ENCODE measurements at places on chromosomes 7 and 10.

DNA sequence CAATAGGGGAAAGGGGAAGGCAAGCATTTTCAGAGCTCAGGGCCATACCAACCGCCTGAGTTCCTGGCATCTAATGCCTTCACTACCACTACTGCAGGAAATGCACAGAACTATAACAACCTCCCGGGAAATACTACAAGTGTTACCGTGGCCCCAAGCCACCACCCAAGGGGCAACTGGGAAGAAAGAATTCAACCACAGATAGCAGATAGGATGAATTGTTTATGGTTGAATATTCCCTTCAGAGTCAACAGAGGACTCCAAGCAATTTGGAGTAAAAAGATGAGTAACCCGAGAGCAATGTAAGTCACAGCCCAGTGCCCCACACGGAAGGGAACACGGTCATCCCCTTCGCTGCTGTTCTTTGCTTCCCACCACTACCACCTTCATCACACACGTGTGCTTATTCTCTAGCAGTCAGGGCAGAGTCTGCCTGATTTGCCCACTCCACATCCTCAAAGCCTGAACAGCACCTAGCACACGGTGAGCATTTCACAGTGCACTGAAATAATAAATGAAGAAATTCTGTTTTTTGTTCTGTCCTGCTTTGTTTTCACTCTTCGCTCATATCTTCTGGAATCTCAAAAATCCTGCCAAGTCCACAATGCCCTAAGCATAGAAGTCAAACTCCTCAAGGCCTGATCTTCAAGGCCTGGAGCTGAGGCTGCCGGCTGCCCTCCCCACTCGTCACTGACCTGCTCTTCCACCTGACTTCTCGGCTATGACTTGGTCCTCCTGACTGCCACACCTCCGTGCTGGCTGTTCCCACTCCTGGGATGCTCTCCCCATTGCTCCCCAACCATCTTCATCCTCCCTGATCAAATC lies 221.1 kb downstream of the KCNMA1 start:
- no peak for DNase-seq

DNA sequence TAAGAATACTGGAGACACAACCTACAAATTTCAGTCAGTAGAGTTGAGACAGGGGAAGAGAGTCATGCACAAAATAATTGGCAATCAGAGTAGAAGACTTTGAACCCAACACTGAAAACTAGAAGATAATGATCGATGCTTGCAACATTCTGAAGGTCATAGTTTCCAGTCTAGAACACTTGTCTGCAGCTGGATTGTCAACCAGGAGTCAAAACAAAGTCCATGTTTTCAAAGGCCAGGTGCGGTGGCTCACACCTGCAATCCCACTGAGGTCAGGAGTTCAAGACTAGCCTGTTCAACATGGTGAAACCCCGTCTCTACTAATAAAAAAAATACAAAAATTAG lies 26.8 kb upstream of the SMURF1 start:
- DNase-seq = no peak

GRCh38 chr10:91551856-91552255 lies 81.0 kb downstream of the PPP1R3C start:
- DNase-seq = no peak

- DNase-seq = peak; percentile 78
Measured at GRCh38 chr7:48089046-48090003, at the start of gene UPP1. UPP1 (plus strand) TSS chr7:48089265; CDS start chr7:48094784, 5,519 bp downstream.

DNA sequence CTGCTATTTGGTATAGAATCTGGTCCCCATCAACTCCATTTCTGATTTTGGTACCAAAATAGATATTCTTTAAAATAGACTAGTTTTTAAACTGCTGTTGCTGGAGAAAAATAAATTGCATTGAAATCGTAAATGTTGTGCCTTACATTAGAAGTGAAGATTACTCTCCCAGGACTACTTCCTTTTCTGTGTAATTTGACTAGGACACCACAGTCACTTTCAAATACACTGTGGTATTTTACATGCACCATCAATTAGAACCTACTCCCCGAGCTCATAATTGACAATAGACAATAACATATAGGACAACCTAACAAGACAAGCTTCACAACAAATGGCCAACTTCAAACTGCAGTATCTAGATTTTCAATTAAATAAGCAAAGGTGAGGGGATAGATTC lies 211.5 kb downstream of the DGKB start:
- DNase-seq = no peak

DNA sequence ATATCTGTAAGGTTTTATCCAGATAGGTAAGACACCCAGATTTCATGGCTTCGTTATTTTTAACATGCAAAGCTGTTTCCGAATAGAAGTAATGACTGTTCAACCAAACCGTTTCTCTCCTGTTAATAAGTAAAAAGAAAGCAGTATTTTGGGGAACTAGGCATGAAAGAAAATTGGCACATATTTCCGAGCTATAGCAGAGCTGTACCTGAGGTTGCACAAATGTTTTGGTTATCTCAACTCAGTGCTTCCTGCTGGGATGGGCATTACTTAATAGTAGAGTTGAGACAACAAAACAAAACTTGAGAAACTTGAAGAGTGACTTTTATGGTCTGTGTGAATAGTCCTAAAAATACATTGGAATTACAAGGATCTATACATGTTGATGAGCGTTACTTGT lies 564.3 kb upstream of the SORCS1 start:
- no peak for DNase-seq

DNA sequence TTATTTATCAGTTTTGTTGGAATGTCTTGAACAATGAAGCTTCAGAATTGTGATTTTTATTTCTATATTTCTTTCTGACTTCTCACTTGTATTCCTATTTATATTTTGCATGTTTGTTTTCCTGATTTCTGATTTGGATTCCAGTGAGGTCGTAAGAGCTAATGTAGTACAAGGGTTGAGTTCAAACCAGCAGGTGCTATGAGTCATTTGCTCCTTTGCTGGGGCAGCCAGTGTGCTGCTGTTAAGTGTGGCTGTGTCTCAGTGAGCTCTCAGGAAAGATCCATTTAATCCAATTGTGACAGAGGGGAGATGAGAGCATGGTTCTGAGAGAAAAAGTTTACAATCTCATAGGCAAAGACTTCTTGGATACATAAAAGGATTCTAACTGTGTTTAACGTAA lies 48.6 kb downstream of the MCU start:
- DNase-seq = no peak

DNA sequence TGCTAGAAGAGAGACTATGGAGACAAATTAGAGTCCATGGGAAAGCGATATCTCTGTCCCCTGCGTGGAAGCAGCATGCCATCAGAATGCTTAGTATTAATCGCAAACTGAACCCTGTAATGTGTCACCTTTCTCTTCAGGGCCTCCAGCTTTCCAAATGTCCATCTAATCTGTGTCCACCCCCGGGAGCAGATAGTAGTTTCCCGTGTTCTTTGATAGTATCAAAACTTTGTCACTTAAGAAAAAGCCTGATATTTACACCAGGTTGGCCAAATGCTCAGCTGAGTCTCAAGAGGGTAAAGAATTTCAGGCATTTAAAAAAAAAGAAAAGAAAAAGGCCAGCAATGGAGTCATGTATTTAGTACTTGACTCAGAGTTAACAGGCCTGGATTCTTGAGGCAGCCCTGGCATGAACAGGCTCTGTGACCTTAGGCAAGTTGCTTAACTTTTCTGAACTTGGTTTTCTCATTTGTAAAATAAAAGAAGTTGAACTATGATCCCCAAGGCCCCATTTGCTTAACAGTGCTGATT lies 10.4 kb upstream of the GSAP start:
- no peak for DNase-seq

DNA sequence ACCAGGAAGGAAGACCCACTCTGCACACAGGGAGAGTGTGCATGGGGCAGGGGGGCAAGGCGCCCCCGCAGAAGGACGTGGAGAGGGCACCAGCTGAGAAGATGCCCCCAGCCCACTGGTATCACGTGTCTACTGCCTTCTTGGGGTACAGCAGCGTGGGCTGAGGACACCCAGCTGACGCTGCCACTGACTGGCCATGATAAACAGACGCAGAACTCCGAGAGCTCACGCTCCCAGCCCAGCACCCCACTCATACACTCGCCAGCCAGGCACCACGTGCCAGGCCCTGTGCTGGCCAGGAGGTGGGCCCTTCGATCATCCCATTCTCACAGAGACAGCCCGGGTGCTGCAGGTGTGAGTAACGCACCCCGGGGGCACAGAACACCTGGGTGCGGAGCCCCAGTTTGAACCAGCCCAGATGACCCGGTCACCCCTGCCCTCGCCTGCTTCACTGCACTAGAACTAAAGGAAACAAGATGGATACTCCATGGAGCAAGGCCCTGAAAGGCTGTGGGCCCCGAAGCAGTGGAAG lies 199.8 kb downstream of the MAD1L1 start:
- DNase-seq = no peak

- DNase-seq = no peak
Measured at GRCh38 chr10:70424320-70424719, 17.2 kb downstream of the NODAL start.

DNA sequence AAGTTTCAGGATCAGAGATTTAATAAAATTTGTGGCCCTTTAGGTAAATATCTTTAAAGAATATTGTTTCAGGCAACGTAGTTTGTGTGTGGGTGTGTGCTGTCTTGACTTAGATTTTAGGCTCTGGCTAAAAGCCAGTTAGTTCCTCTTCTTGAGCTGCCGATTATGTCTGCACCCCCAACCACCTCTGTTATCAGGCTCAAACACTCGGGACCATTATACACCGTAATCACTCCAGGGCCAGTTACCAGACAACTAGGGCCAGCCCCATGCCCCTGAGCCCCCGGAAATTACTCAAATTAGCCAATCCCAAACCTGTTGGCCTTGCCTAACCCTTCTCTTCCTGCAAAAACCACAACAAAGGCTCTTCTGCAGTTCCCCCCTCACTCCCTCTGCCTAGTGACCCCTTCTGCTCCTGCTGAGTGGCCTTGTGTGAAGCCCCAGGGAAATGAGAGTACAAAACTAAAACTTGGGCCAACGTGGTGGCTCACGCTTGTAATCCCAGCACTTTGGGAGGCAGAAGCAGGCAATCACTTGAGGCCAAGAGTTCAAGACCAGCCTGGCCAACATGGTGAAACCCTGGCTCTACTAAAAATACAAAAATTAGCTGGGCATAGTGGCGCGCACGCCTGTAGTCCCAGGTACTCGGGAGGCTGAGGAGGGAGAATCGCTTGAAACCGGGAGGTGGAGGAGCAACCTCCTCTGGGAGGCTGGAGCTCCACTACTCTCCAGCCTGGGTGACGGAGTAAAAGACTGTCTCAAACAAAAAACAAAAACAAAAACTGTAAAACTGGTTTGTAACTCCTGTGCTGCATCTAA lies 9.2 kb upstream of the HNRNPF start:
- DNase-seq = no peak

- DNase-seq = no peak
Measured at GRCh38 chr7:45938626-45939302, 17.7 kb upstream of the IGFBP3 start.

DNA sequence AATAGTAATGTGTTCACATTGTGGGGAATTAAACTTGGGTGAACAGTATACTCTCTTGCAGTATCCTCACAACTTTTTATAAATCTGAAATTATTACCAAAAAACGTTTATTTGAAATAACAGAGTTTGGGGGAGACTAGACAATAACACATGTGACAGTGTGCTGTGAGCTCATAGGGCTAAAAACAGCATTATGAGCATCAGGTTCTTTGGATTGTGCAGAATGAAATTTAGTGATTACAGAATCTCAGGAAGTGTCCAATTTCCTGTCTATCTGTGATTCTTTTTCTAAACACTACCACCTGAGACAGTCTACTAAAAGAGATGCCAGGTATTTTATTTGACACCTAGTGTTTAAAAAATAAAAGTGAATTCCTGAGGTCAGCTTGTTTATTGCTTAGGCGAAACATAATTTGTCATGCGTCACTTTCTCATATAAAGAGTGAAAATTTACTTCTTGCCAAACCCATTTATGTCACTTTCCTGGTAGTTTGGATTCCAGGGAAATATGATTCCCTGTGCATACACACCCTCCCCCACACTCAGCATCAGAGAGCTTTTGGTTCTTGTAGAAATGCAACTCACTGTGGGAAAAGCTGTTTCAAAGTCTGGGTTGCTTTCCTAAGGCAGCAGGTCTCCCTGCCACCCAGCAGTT lies 71.2 kb downstream of the AOAH start:
- no peak for DNase-seq

GRCh38 chr7:6317797-6318438 lies 45.5 kb upstream of the CYTH3 start:
- no peak for DNase-seq

DNA sequence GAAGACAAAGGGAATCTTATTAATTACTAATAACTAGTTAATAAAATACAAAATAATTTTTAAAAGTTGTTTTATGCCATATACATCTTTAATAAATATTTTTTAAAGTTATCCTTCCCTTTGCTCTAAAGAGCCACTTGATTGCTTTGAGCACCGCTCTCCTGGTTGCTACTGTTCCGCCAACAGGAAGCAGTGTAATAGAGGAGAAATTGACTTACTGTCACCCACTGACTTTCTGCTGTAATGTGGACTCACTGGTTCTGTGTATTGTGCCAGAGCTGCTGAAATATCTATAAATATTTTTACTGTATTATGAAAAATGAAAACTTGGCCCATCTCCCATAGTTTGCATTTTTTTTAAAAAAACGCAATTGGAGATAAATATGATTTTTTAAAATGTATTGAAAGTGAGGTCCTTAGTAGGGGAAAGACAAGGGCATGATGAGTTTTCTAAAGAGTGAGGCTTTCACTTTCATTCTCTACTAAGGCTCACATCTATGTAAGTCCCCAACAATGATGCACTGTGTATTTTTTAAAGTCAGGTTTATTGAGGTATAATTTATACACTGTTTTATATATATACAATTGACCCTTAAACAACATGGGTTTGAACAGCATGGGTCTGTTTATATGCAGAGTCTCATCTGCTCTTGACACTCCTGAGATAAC lies 100.5 kb downstream of the NPY start:
- no peak for DNase-seq

- DNase-seq = no peak
Measured at GRCh38 chr10:103837370-103838069, 17.9 kb downstream of the SH3PXD2A start.

DNA sequence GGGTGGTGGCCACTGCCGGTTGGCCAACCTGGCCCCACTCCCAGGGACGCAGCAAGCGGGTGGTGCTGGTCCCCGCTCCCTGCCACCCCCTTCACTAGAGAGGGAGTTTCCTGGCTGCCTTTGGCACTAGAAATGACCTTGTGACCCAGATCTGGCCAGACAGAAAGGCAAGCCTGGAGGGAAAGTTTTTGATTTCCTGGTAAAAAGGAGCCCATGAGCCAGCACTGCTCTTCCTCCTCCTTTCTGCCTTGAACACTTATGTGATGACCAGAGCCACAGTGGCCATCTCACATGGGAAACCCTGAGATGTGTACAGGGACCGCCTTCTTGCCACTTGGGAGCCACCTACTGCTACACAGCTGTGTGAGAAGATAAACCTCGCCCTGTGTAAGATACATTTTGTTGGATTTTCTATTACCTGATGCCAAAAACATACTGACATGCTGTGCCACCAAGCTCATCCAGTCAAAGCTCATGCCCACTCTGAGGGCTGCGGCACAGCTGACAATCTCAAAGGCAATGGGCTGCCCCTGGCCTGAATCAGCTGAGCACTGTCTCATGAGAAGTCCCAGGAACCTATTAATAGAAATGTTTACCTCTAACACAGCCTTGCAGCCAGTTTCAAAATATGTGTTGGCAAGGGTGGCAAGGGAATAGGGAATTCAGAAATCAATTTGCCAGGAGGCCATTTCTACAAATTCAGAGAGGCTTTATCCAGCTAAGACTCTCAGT lies 94.0 kb downstream of the CYTH3 start:
- DNase-seq = no peak

All from memory B cell (primary cell).